ENCODE measurements at places on chromosomes 2 and 18. TPM values are rescaled to one million over a fixed set of nuclear protein-coding genes. Genes with fewer than 3 reads are reported as not detected.

Gene CDH19
- total RNA-seq = not detected

Gene SLC14A1
- not detected for total RNA-seq

Gene TMEM169
- total RNA-seq = not detected

Gene CNTNAP5
- 0.25 TPM for total RNA-seq

Gene CCDC68
- total RNA-seq = not detected

Gene DSG1
- 16.2 TPM for total RNA-seq

Gene ERICH2
- not detected for total RNA-seq

Gene PPP1R1C
- total RNA-seq = not detected

Gene INSIG2
- 17.8 TPM for total RNA-seq

Gene SATB2
- 1.7 TPM for total RNA-seq

Gene SERPINB12
- total RNA-seq = not detected

Gene CNRIP1
- not detected for total RNA-seq

Gene RPIA
- total RNA-seq = 36.4 TPM

Gene LRRTM1
- total RNA-seq = not detected

Gene AUP1
- total RNA-seq = 273 TPM

Gene TNFAIP6
- total RNA-seq = not detected

Gene AGXT
- total RNA-seq = not detected

All from Karpas-422 (cell line).